Right renal pelvis (tissue), 4 donors: ENCODE measurements at places on chromosomes 3 and 15.

GRCh38 chr3:125179884-125180240, 32.7 kb downstream of the SLC12A8 start:
- DNase-seq: no peak

DNA sequence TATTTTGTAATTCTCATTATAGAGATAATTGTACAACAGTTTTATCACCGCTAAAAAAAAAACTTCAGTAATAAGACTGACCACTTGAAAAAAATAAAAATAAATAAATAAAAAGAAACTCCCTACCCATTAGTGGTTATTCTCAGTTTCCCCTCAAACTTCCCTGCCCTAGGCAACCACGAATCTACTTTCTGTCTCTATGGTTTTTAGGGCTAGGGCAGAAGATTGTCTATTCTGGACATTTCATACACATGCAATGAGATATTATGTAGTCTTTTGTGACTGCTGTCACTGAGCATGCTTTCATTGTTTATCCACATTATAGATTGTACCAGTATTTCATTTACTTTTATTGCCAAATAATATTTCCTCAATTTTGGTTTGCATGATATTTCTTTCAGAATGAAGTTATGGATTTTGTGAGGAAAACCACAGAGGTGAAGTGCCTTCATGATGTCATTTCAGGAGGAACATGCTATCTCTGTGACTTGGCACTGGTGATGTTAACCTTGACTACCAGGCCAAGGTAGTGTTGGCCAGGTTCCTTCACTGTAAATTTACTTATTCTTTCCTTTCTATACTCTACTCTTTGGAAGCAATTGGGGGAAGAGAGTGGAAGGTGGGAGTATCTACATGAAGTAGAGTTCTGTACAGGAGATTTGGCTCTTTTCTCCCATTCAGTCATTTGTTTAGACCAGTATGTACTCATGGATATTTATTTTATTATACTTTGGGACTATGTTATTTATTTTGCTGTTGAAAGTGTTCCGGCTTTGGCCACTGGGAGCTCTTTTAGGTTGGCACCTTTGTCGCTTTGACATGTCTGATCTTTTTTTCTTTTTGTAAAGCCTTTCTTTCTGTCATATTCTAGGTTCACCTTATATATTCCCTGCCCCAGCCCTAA, 86.3 kb downstream of the GMPS start:
- DNase-seq: no peak

DNA sequence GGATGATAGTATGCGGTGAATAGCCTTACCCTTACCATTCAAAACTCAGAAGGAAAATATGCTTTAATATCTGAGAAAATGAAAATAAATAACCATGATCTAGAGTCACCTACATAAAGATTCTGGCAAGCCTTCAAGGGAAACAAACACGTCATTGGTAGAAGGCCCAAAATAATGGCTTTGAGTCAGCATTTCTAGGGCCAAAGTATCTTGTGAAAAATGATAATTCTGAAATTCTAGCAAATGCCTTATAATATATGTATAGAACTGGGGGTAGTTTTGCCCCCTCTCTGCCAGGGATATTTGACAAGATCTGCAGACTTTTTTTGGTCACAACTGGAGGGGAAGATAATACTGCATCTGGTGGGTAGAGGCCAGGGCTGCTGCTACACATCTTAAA, 15.4 kb downstream of the PLSCR1 start:
- DNase-seq: no peak

DNA sequence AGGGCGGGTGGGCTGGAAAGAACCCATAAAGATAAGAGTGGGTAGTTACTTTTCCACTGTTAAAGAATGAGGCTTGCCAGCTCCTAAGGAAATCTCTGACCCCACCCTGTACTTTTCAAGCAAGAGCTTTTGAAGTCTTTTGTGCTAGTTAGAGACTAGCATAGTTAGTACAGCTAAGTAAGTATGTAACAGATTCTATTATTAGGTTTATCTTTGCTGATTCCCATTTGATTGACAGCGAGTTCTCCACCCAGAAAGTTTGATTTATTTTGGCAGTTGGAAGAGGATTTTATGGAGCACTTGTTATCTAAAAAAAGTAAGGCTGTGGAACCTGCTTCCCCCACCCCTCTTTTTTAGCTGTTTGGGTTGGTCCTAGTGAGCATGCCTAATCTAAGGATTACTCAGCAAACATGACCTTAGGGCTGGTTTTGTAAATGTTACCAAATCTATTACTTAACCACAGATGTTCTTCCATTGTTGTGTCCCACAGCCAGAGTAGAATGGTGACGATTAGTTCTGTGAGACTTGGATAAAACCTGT, 57.6 kb downstream of the FNDC3B start:
- DNase-seq: no peak

DNA sequence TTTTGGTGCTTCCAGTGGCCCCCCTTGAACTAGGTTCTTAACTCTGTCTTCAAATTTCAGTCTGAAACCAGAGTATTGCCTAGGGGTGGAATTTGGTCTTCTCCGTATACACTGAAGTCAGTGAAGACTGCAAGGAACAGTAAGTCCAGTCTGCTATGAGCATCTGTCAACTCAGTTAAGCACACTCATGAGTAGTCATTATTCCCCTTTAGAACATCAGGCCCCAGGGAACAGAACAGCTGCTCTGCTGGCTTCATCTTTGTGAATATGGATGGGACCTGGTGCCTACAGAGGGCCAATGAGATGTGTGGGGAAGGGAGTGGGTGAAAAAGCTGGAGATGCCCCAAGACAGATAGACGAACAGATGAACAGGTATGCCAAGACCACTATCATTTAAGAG, 85.2 kb upstream of the PRR23C start:
- no peak for DNase-seq

DNA sequence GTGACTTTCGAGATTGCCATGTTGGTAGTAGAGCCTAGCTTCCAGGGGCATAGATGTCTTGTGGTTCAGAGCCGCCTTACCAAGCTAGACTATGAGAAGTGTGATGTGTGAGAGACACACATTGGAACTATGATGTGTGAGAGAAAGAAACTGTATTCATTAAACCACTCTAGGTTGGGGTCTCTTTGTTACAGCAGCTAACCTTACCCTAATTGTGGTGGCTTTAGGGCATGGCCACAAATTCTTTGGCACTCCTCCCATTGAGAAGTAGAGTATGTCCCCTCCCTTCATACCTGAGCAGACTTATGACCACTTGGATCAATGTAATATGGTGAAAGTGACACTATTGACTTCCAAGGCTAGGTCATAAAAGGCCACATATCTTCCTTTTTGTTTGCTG, 35.3 kb upstream of the CDV3 start:
- DNase-seq: no peak

DNA sequence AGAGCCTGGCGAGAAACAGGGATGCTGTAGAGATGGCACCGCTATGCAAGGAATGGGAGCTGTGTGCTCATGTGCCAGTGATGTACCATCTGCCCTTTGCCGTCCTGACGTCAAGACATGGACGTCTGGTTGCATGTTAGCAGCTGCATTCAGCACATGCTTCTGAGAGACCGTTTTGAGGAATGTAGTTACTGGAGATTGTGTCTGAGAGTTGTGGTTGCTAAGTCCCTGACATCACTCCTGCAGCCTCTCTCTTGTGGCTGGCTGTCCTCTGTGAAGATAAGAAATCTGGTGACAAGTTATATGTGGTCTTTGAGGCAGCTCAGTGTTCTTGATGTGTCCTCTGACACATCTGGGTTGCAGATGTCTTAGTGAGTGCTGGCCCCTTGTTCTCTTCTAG, 165.1 kb downstream of the APBA2 start:
- no peak for DNase-seq

- no peak for DNase-seq
Observed at GRCh38 chr3:61288446-61288845, 37.2 kb upstream of the FHIT start.

GRCh38 chr3:151933234-151933853, 59.9 kb downstream of the SUCNR1 start:
- no peak for DNase-seq

GRCh38 chr15:85340852-85341251, 39.6 kb upstream of the AKAP13 start:
- no peak for DNase-seq

DNA sequence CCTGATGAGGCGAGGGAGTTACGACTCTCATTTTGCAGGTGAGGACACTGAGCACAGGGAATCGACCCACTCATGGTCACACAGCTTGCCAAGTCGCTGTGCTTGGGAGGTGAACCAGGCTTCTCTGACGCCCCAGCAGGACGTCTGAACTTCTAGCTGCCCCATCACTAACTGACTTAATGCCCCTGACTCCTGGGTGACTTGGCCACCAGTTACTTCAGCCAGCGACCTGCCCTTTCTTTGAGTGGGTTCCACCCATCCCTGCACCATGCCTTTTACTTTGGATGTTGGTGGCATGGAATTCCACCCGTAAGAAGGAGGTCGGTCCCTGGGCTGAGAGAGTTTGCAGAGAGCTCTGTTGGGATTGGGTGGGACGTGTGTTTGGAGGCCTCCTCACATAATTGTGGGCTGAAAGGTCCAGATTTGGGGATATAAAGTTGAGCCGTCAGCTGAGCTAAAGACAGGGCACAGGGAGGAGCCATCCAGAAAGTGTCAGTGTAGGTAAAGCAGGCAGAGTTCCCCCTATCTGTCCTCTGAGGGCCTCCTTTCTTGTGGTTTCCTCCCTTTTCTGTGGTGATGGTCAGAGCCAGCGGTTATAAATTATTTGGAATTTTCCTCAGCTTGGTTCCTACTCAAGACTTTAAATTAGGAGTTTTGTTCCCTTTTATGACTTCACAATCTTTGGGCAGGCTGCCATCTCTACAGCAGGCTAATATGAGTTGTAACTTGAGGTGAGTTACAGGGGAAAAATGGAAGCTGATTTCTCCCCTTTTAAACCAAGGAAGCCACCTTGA, 55.0 kb downstream of the FLNB start:
- no peak for DNase-seq
